ENCODE measurements at places on chromosomes 12 and 14. TPM values are rescaled to one million over a fixed set of nuclear protein-coding genes. Genes with fewer than 3 reads are reported as not detected.

DNA sequence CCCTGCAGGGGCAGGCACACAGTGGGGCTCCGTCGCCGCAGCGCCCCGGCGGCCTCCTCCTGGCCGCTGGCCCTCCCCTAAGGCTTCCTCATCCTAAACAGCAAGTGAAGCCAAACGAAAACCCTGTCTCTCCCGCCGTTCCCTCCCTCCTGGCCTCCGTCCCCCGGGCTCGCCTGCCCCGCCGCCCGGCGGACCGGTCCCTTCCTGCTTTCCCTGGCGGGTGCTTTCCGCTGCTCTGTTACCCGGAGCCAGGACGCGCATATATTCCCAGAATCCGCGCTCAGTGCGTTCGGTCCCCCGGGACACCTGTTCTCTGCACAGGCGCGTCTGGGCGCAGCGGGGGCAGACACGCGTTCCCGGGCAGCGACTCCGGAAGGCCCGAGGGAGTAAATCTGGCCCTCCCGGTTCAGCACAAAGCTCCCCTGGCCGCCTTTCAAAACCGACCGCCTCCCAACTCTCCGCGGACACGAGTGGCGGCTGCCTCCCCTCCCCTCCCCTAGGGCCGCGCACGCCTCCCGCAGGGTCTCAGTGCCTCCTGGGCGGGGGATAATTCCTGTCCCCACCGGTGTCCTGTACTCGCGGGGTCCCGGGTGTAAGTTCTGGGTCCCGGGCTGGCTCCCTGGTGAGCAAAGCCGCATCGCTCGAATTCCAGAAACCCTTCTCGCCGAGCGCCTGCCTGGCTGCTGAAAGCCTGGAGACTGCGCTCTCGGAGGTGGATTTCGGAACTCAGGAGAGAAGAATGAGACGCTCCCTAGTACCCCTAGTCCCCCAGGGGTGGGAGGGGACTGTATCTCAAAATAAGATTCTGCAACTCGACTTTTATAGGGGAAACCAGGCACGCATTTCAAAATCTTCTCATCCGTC lies 21.4 kb upstream of the CEP170B start:
- DNase-seq, result no peak

The SYCP3 gene
- total RNA-seq, result not detected

DNA sequence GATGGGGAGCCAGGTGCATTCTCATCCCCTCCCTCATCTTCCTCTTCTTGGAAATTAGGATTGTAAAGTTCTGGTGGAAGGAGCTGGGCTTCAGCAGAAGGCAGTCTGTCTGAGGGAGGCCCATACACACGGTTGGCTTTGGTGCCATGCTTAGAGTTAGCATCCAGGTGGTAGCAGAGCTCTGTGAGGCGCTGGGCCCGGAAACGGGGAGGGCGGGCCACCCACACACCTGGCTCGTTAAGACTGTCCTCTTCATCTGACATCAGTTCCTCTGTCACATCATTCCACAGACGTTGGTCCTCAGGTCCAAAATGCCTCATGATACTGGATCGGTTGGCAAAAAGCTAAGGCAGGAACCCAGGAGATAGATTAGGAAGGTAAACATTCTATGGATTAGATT lies 4.9 kb upstream of the AJUBA start:
- no peak for DNase-seq

GRCh38 chr12:98389593-98389992 lies 125.8 kb upstream of the TMPO start:
- no peak for DNase-seq

- no peak for DNase-seq
Observed at GRCh38 chr12:24750263-24750662, 198.6 kb downstream of the BCAT1 start.

DNA sequence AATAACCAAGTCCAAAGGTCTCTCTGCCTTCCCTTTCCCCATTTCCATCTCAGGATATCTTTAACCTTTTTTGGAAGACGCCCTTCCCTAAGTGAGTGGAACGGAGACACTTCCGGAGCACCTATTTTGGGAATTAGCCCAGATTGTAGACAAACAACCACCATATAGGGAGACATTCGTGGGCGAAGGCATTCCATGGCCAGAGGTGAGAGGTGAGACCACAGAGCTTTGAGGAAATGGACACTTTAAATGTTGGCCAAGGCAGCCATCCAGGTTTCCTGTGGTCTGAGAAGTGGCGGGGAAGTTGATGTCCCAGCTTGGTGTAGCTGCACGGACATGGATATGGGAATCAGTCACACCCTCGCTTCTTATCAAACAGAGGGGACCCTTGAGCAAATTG lies 69.4 kb upstream of the BDKRB2 start:
- DNase-seq, result no peak

The LRP1-AS gene
- not detected for total RNA-seq

DNA sequence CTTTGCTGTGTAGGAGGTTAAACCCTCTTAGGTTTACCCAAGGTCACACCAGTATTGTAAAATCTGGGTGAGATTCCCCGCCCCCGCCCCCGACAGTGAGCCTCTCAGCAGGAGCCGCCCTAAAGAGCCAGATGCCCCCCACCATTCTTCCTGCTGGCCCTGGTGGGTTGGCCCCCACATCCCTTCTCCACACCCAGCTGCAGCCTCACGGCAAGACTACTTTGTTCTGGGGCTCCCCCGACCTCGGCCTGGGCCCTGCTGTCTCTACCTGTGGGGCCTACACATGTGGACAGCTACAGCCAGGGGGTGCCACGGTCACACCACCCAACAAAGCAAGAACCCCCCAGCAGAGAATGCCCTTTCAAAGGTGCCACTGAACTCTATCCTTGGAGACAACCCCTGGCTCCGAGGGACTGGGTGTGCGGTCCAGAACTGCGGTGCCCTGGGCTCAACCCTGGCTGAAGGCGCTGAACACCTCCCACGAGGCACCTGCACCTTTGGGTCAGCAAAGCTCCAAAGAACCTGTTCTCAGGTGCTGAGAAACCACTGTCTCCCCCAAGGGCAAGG lies 82.4 kb downstream of the WDR20 start:
- DNase-seq, result peak; percentile 28

- peak; percentile 77 for DNase-seq
Observed at GRCh38 chr12:2583091-2583497, 211.7 kb upstream of the FKBP4 start.

GRCh38 chr14:34013721-34014060 lies 62.8 kb upstream of the EGLN3 start:
- DNase-seq, result no peak

The KRT7 gene
- total RNA-seq, result 2.3 TPM

DNA sequence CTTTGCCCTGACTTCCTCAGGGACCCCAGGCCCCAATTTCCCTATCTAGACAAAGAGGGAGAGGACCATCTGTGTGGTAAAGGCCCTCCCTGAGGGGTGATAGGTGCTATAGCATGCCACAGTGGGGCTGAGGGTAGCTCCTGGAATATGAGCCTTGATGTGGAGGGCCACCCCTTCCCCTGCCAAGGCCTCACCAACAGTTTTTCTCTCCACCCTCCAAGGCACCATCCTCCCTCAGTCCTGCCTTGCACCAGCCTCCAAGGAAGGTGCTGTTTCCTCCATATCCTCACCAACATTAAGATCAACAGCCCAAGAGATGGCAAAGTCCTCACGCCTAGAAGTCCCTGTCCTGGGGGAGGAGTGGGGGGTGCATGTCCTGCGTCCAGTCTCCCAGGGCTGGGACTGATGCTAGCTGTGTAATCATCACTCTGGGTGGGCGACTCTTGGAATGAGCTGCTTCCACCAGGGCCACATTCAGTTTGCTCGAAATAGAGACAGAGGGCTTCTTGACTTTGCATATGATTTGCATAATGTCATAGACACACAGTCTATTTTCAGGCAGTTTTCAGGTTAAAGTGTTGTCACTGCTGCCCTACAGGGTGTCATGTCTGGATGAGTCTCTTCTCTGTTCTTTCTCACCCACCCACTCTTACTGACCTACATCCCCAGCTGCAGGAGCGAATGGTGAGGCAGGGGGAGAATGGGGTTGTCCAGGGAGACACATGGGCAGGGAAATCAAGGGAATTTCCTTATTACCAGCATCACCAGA lies 17.4 kb downstream of the ACVRL1 start:
- no peak for DNase-seq

GRCh38 chr14:62546862-62547474 lies 498.3 kb downstream of the KCNH5 start:
- DNase-seq, result no peak

DNA sequence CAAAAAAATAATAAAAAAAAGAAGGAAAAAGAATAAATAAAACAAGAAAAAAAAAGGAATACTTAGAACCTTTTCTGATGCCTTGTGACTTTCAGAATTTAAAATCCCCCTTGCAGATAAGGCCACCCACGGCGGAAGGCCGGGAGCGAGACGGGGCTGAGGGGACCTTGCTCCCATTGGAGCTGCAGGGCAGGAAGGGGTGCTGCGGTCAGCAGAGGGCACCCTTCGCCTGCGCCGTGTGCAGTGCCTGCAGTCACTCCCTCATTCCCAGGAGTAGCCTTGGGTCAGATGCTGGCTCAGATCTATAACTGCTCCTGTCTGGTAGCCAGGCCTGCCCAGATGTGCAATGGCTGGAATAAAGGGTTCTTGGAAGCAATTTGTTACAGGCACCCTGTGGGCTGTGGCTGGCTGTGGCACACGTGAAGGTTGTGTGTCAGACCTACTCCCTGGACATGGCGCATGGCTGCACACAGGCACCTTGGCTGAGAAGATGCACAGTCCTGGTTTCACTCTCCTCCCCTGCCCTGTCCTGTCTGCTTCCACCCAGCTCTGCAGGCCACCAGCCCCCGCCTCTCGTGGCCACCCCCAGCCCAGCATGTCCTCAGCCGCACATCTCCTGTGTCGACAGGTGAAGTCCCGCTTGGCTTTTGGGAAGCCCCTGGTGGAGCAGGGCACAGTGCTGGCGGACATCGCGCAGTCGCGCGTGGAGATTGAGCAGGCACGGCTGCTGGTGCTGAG lies 13.4 kb upstream of the ALDH2 start:
- DNase-seq, result peak; percentile 68

DNA sequence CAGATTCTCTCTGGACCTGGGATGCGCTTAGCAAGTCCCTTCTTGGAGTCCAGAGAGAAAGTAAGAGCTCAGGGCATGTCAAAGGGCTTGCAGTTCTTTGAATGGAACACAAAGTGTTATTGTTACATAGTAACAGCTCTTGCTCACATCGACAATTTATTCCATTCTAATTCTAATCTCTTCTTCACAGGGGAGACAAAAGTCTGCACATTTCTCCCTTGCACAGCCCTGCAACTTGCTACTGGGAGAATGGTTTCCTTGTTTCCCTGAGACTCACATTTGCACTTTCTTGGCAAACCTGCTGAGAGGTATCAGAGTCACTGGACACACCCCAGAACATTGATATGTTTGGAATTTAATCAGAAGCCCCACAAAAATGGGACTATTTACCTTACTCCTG lies 209.9 kb upstream of the IGF1 start:
- DNase-seq, result no peak

GRCh38 chr12:59834659-59835474 lies 239.0 kb downstream of the SLC16A7 start:
- DNase-seq, result no peak

- DNase-seq, result no peak
Observed at GRCh38 chr14:51865953-51866747, 5.7 kb downstream of the GNG2 start.

DNA sequence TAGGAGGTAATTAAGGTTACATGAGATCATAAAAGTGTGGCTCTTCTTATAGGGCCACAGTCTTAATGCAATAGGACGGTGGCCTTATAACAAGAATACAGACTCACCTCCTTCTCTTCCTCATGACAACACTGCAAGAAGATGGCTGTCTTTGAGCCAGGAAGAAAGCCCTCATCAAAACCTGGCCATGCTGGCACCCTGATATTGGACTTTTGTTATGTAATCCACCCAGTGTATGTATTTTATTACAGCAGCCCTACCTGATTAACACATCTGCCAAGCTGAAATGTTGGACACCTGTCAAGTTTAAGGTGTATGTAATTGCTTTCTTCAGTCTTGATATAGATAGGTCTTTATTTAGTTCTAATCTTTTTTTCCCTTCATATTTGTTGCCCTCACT lies 217.0 kb downstream of the GPHN start:
- no peak for DNase-seq

GRCh38 chr12:110337912-110338710 lies 57.1 kb downstream of the ATP2A2 start:
- DNase-seq, result no peak

DNA sequence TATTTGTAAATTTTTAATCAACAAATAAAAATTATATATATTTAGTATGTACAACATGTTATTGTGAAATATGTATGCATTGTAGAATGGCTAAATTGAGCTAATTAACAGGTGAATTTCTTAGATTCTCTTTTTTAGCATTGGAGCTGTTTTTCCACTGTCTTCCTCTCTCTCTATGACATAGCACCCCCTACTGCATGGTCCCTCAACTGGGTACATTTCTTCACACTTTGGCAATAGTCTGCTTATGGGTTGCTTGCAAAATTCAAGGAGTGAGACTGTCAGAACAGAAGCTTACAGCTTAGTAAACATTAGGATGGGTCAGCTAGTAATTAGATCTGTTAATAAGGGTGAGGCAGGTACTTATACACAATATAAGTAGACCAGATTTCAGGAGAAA lies 658.5 kb upstream of the MGAT4C start:
- DNase-seq, result no peak

- DNase-seq, result no peak
Observed at GRCh38 chr14:99323603-99324185, 51.7 kb upstream of the BCL11B start.

GRCh38 chr14:21026988-21027315 lies 2.1 kb upstream of the NDRG2 start:
- peak; percentile 76 for DNase-seq

GRCh38 chr12:100936661-100937060 lies 142.1 kb downstream of the ANO4 start:
- DNase-seq, result no peak

DNA sequence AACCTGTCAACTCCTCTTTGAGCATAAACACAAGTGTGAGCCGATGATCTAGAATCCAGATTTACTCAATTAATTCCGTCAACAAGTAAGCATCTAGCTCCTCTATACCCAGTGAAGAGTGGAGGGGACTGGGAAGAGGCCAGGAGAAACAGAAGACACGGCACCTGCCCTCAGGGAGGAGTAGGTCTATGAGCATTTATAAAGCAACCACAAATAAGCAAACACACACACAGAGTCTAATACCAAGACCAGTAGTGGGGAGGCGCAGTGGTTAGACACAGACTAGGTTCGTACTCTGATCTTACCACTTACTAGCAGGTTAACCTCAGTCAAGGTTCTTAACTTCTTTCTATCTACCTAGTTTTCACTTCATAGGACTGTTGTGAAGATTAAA lies 5.9 kb upstream of the FOXN3 start:
- DNase-seq, result no peak

DNA sequence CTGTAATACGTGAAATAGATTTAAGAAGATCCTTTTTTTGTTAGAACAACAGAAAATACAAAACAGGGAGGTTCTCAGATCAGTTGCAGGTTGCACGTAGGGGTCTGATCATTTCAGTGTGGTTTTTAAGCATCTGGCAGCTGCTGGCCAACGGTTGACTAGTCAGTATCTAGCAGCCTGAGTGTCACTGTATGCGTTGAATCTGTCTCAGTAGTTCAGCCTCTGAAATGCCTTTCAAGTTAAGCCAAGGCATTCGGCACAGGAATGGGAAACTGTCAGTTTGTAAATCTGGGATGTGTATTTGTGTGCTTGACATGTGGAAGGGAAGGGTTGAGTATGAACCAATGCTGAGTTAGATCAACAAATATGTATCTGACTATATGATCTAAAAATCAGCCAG lies 165.9 kb downstream of the CACNA1C start:
- no peak for DNase-seq

Data from psoas muscle (tissue), 8 donors.